IMR-90 (cell line): ENCODE measurements at places on chromosomes 1 and 21. TPM values are rescaled to one million over a fixed set of nuclear protein-coding genes. Genes with fewer than 3 reads are reported as not detected.

CHIA gene
- not detected in 2 replicates for polyA plus RNA-seq

IFI16 gene
- polyA plus RNA-seq: 59.2 and 65.3 TPM in 2 replicates

DNA sequence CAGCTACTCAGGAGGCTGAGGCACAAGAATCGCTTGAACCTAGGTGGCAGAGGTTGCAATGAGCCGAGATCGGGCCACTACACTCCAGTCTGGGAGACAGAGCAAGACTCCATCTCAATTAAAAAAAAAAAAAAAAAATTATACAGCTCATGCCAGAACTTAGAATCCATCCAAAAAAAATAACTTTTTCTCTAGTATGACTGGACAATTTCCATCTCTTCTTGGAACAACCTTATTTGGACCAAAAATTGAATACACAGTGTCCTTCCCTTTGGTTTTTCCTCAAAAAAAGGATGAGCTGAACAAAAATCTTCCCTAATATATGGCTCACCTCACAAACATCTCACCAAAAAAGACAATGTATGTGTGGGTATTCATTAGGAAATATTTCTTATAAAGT is 73.7 kb downstream of the TOR3A start:
- no peak for DNase-seq

DNA sequence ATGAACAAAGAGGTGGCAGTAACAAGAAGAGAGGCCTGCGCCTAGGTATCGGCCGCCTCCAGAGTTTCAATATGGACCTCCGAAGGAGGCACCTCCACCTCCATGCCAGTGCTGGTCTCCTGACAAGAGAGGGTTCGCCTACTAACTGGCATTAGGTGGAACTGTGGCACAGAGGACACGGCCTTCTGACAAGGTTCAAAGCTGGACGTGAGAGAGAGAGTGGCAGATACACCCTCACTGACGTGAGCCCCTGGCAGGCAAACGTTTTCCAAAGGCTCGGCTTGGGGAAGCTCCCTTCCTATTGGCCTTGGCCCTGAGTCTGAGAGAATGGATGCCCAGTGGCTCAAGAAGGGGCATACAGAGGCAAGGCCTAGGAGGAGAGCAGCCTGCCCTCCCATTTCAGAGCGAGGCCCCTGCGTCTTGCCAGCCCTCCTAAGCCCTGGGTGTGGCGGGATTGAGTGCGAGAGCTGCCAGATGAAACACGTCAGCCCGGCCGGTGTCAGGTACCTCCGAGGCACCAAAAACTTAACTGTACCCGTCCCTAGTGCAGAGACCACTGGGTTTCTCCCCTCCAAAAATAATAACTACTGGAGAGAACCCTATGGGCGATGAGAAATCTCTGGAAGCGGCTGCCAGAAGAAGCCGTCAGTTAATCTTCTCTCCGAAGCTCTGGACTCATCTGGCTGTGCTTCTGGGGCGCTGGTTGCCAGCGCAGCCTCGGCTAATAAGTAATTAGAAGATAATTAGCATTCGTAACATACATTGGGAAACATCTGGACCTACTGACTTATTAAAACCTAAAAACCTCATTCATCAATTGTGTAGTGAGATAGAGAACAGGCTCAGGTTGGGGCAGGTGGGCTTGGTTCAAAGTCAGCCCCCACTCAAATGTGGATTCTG is 283.6 kb downstream of the NPHP4 start:
- no peak for DNase-seq

DNA sequence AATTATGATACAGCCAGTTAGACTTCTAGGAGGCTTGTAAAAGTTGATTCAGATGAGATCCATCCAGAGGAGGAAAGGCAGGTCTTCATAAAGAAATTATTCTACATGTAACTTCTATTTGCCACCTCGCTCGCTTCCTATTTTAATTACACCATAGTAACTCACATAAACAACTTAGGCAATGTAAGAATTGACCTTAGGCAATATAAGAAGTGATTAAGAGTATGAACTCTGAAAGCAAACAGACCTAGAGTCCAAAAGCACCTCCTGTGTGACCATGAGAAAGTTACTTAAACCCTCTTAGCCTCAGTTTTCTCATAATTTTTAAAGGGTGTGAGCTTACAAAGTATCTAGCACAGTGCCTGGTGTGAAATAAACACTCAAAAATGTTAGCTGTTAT is 192.7 kb upstream of the NFIA start:
- no peak for DNase-seq
